Psoas muscle (tissue), 8 donors: ENCODE measurements at places on chromosomes 11 and 22.
A peak's percentile ranks its signal among the peaks of the same experiment; 100 is the strongest.

DNA sequence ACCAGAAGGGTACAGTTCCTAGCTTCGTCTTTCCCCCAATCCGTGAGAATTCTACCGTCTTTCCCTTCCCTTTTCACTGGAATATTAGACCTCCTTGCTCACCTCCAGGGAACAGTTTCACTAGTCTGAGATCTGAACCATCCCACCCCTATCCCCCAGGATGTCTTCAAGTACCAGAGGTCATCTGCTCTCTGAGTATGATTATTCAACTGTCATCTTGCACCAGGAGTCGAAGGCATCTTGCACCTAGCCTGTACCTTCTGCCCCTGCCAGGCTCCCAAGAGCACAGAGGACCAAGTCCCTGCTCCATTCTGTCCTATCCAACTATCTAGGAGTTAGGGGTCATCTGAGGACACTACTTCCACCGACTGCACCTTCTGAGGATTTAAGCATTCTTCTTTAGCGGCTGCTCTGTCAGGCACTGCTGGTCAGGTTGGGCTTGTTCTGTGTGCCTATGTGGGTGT, 804 bp downstream of the ACER3 start:
- no peak for DNase-seq

DNA sequence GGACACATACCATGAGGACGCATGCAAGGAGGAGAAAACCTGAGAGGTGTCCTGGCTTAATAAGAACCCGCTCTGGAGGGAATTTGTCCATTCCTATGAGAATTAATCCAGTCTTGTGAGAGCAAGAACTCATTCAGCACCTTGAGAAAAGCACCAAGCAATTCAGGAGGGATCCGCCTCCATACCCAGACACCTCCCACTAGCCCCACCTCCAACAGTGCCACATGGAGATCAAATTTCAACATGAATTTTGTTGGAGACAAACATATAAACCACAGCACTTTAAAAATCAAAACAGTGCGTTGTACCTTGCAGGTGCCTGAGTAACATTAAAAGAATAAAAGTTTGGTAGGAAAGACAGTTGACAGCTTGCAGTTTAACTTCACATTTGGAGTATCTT, 11.4 kb downstream of the UBE4A start:
- no peak for DNase-seq

GRCh38 chr11:93614173-93614722, 47.2 kb upstream of the CEP295 start:
- DNase-seq: no peak

DNA sequence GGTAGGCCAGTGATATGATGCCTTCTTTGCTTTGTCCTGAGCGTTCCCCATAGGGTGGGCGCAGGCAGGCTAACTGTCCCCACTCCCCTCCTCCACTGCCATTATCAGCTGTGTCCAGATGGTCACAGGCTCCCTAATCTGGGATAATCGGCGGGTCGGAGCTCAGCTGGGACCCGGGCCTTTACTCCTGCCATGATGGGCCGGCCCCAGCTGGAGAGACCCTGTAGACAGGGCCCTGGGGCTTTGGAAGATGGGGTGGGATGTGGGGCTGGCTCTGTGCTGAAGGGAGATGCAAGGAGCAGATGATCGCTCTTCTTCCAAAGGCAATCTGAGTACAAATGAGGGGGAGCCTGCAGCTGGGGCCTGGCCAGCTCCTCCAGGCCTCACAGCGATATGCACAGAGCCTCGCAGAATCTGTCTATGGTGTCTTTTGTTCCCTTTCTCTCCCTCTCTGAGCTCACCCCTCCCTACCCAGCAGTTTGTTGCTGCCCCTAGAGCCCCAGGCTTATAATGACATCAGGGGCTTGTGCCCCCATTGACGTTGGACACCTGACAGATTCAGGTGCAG, 11.9 kb downstream of the KLHL35 start:
- DNase-seq: no peak

DNA sequence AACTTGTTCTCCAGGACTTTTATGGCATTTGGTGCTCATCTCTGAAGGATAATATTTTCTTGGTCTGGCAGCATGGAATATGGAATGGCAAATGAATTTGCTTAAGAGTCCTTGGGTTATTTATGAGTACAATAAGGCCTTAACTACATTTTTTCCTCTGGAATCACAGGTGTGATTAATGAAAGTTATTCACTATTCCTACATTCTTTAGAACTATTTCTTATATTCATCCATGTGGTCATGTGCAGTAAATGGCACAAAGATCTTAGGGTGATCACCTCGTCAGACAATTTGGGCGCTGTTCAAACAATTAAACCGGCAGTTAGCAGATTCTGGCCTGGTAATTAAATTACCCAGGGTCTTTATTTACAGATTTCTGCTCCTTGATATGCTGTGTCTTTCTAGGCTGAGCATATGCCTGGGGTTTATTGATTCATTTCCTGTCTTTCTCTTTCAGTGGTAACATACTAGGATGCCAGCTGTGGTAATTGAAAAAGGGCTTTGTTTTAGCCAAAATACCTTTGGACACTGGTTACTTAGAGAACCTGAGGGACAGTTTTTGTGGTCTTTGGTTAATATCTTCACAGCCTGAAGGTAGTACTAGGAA, 31.6 kb downstream of the SIK2 start:
- no peak for DNase-seq

DNA sequence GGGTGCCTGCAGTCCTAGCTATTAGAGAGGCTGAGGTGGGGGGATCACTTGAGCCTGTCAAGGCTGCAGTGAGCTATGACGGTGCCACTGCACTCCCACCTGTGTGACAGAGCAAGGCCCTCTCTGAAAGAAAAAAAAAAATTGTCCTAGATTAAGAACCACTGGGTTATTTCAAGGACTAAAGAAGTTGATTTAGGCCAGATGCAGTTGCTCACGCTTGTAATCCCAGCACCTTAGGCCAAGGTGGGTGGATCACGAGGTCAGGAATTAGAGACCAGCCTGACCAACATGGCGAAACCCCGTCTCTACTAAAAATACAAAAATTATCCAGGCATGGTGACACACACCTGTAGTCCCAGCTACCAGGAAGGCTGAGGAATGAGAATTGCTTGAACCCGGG, 129.0 kb downstream of the MRTFA start:
- no peak for DNase-seq

DNA sequence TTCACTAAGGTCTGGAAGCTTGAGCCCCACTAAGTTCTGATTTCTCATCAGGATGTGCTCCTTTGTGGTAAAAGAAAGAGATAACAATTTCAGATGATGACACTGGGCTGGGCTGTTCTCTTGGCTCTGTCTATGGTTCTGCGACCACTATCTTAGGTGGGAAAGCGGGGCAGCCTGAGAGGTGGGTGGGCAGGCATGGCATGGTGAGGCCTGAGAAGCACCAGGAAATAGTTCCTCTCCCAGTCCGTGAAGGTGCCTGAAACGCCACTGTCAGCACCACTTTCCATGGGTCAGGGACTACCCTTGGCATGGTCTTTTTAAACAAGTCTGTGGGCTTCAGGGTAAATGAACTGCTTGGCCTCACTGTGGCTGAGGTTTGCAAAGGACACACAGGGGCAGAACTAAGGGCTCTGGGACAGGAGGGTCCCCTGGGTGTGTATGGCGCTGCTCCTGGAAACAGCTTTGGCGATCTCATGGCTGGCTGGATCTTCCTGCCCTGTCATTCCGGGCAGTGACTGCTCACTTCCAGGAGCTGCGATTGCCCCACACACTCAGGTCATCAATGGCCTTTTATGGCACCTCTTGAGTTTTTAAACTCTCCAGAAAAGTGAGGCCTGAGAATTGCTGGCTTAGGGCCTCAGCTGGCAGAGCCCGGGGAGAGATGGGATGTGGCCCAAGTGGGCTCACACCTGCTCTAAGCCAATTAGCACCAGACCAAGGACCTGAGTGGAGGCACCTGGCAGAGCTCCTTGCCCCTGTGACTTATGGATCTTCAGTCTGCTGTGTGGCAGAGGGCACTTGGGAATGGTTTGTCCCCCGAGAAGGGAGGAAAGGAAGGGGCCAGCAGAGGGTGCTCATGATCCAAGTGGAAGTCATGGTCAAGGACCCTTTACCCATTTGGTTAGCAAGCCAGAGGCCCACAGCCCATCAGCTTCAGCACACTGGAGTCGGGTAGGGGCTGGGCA, 55.6 kb upstream of the LYVE1 start:
- DNase-seq: peak; percentile 43

DNA sequence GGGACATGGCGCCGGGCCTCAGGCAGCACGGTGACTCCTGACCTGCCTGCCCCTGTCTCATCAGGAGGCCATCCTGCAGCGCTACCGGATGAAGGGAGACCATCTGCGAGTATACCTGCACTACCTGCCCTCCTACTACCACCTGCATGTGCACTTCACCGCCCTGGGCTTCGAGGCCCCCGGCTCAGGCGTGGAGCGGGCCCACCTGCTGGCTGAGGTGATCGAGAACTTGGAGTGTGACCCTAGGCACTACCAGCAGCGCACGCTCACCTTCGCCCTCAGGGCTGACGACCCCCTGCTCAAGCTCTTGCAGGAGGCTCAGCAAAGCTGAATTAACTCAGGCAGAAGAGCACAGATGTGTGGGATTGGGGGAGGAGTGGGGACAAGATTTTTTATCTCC, 10.2 kb upstream of the ST3GAL4 start:
- no peak for DNase-seq

- no peak for DNase-seq
These were observed 246.8 kb downstream of the BUD13 start for GRCh38 chr11:116525961-116526495.

GRCh38 chr11:67303132-67303834, at the start of gene SSH3:
SSH3 (plus strand) TSS chr11:67303530; CDS start chr11:67303626, 96 bp downstream.
- peak; percentile 88 for DNase-seq

- no peak for DNase-seq
These were observed 31.0 kb downstream of the TBC1D22A start for GRCh38 chr22:46793497-46793896.

DNA sequence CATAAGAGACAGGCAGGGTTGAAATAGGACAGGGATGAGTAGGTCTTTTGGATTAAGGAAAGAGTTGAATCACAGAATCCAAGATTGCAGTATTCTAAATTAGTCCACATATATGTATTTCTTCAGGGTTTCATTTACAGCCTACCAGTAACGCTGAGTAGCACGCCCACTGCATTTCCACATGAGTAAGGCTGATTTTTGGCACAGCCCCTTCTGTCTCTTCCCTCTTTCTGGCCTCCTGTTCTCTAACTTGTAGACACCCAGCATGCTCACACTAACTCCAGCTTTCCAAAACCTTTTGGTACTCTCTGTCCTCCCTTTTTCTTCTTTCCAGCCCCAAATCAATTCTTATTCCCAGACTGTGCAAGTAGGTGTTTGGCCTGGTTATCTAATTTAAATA, 3.7 kb upstream of the SIK2 start:
- DNase-seq: no peak

DNA sequence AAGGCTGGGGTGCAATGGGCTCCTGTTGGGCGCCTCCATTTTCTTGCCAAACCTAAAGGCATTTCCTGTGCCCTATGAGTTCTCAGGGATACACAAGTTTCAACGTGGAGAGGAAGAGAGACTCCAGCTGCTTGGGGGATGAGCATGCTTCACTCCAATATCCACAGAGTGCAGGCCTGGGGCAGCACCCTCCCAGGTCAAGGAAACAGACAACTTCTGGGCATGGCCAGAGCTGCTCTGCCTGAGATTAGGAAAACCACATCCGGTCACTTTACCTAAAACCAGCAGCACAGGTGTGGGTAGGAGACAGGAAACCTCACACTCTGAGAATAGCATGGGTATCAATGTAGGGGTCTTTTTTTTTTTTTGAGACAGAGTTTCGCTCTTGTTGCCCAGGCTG, 28.7 kb downstream of the TMEM184B start:
- DNase-seq: no peak

DNA sequence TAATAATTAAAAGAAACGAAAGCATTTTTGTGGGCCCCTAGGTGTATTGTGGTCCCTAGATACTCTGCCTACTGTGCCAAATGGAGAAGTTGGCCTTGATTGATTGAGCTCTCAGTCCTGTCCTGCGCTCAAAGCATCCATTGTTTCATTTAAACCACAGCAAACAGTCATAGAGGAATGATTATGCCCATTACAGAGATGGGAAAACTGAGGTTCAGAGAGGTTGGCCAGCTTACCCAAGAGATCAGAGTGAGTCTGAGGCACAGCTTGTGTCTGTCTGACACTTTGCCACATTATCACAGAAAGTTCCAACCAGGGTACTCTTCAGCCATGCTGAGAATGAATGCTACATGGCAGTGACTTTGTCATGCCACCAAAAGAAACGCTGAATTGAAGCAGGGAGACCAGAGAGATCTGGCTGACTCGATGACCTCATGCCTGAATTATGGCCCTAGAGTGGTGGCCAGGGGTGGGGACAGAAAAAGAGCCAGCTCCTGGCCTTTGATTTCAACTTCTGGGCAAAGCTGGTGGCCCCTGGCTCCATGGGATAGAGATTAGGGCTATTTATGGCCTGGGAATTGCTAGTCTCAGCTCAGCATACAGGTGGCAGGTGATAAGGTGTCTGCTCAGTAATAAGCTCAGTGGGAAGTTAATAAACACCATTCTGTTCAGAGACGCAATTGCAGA, 180.5 kb downstream of the MIAT start:
- no peak for DNase-seq

- peak; percentile 51 for DNase-seq
These were observed 44.1 kb upstream of the PRDM11 start for GRCh38 chr11:45102361-45102809.

- peak; percentile 40 for DNase-seq
These were observed 772 bp downstream of the SBF1 start for GRCh38 chr22:50473855-50474671.

DNA sequence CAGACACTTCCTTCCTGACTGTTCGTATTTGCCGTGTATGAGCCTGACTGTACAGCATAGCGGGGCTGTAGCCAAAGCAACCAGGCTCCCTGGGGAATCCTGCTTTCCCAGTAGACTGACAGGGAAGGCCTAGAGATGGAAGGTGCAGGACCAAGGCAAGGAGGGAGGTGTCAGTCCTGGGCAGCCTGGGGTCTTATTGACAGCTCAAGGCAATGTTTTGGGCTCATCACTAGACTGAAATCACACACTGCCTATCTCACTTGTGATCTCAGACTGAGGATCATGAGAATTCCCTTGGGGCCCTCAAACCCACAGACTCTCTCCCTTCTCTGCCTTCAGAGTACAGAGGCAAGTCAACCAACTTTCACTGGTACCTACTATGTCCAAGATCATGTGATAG, 346.8 kb upstream of the NARS2 start:
- no peak for DNase-seq

DNA sequence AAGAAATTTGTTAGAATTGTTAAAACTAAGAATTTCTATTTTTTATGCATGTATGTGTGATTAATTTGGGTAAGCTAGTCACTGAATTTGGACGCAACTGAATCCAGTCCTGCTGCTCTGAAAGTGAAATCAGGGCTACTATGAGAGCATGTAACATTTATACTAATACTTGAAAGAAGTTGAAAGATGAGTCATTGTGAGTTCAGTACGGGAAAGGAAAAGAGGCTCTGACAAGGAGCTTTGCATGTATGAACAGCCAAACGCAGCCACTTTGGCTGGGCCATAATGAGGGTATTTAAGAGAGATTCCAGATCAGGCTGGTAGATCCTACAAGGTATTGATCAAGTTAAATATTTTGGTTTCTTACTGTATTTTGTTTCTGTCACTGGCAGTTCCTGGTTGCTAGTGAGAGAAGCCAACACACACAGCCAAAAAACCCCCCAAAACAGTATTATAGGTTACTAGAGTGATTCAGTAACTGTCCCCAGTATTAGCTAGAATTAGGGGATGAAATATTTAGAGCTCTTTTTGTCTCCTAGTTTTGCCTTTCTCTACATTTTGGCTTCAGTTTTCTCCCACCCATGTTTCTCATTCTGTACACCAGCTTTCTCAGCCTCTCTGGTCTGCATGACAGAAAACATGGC, 14.1 kb downstream of the AASDHPPT start:
- no peak for DNase-seq
